ENCODE measurements at places on chromosomes 3 and 15.

GRCh38 chr15:53115563-53115962, 325.4 kb upstream of the ONECUT1 start:
- no peak overlapping the region for H3K27ac ChIP-seq
- peaks cover 17% of the 10 kb centered on the region for H3K4me1 ChIP-seq
- no peaks in the 10 kb centered on the region for H3K36me3 ChIP-seq
- H3K27me3 ChIP-seq, result peaks cover 20% of the 10 kb centered on the region

- no peaks in the 10 kb centered on the region for H3K27me3 ChIP-seq
- no peak overlapping the region for H3K4me3 ChIP-seq
- peak overlapping the region; percentile 41 for H3K27ac ChIP-seq
- H3K36me3 ChIP-seq, result no peaks in the 10 kb centered on the region
- H3K4me1 ChIP-seq, result peaks cover 32% of the 10 kb centered on the region
Observed at GRCh38 chr3:128399221-128399915, 67.3 kb downstream of the DNAJB8 start.

DNA sequence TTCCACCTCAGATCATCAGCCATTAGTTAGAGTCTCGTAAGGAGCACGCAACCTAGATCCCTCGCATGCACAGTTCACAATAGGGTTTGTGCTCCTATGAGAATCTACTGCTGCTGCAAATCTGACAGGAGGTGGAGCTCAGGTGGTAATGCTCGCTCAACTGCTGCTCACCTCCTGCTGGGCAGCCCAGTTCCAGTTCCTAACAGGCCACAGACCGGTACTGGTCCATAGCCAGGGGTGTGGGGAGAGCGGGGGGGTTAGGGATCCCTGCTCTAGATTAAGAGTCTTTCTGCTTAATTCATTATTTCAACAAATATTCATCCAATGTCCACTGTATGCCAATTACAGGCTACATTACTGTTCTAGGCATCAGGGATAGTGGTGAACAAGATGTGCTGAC, 170.4 kb upstream of the KBTBD8 start:
- H3K36me3 ChIP-seq, result no peaks in the 10 kb centered on the region
- no peaks in the 10 kb centered on the region for H3K27me3 ChIP-seq
- no peak overlapping the region for H3K27ac ChIP-seq
- no peaks in the 10 kb centered on the region for H3K4me1 ChIP-seq
- DNase-seq, result no peak
- H3K4me3 ChIP-seq, result no peak overlapping the region

DNA sequence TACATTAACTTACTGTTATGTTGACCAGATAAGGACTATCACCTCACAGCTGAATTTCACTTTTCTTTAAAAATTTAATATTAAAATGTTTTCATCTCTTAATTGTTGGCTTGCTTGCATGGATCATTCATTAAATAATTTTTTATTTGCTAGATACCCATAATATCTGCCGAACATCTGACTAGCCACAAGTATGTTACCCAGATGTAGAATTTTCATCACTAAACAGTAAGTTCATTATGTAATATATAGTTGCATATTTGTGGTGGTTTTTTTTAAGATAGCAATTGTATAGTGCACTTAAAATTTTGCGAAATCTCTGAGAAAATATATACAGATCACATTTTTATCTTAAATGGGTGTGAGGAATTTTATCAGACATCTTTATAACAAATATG, 190.4 kb downstream of the MBNL1 start:
- H3K4me3 ChIP-seq, result no peak overlapping the region
- H3K27ac ChIP-seq, result no peak overlapping the region
- no peaks in the 10 kb centered on the region for H3K36me3 ChIP-seq
- no peaks in the 10 kb centered on the region for H3K27me3 ChIP-seq
- no peak for DNase-seq

- H3K4me1 ChIP-seq, result no peaks in the 10 kb centered on the region
- H3K27ac ChIP-seq, result no peak overlapping the region
- no peak for DNase-seq
- no peak overlapping the region for H3K4me3 ChIP-seq
- H3K27me3 ChIP-seq, result no peaks in the 10 kb centered on the region
- no peaks in the 10 kb centered on the region for H3K36me3 ChIP-seq
Observed at GRCh38 chr3:117553461-117553860, 843.9 kb downstream of the TUSC7 start.

DNA sequence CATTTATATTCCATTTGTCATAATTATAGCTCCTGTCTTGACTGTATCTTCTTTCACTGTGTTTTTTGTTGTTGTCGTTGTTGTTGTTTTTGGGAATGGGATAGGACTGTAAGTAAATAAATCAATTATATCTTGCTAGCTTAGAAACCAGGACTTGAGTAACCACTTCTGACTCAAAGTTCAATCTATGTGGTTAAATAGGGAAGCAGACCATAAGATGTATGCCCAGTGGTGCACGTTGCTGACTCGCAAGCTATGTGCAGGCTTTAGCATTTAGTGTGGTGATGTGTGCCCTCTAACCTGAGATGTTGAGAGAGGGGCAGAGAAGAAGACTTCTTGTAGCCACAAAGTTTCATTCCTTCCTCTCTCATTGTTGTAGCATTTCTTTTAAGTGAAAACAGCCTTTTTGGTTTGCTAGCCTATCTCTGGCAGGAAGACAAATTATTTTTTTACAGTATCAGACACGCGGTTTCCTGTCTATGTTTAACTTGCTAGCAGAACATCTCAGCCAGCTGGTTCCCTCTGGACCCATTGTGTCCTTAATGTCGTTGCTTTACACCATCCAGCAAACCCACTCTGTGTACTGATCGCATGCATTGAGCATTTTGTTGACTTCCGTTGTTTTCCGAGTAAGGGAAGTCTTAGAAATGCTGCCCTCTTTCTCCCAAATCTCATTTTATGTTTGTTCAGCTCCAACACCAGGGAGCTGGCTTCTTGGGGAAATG, 52.1 kb downstream of the TGFBR2 start:
- peaks cover 9% of the 10 kb centered on the region for H3K4me1 ChIP-seq
- H3K4me3 ChIP-seq, result no peak overlapping the region
- H3K27ac ChIP-seq, result peak overlapping the region; percentile 9
- H3K36me3 ChIP-seq, result peaks cover 50% of the 10 kb centered on the region
- H3K27me3 ChIP-seq, result no peaks in the 10 kb centered on the region

DNA sequence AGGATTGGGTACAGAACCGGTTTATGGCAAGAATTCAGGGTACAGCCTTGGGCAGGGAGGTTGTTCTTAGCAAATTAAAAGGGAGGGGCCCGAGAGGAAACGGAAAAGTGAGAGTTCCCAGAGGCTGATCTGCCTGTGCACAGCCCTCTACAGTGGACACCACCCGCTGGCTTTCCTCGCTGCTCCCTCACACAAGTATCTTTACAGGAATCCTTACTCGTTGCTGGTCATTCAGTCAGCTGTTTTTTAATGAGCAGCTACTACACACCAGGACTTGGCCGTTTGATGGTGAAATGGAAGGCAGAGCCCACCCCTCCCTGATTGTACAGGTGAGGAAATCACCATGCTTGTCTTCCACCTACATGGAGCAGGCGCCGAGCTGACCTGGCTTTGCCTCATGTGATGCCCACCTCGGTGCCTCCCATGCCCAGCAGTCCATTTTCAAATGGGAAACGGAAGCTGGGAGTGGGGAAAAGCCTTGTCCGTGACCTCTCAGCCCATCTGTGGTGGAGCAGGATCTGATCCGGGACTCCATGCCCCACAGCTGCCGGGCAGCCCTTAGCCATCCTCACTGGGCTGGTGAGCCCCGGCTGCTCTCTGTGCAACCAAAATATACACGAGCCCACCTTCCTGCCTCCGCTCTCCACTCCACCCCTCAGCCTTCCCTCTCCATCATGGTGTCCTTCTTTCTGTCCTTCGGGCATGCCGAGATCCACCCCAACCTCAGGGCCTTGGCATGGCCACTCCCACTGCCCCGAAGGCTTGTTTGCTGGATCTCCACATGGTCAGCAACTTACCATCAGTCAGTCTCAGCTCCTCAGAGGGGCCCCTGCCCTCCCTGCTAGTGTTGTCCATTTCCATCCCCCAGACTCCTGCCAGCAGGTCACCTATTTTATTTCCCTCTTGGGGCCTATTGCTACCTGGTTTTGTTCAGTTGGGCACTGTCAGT, 33.3 kb upstream of the FGD5 start:
- DNase-seq, result peak; percentile 37
- H3K27me3 ChIP-seq, result no peaks in the 10 kb centered on the region
- H3K4me3 ChIP-seq, result no peak overlapping the region
- no peaks in the 10 kb centered on the region for H3K36me3 ChIP-seq
- H3K27ac ChIP-seq, result no peak overlapping the region
- no peaks in the 10 kb centered on the region for H3K4me1 ChIP-seq
